Left forelimb (tissue), 1 donor: ENCODE measurements at places on chromosomes 7 and 10.
A peak's percentile ranks its signal among the peaks of the same experiment; 100 is the strongest.

GRCh38 chr10:133163889-133164815 is 4.1 kb downstream of the KNDC1 start:
- DNase-seq: peak; percentile 63

- no peak for DNase-seq
Measured at GRCh38 chr10:70657041-70657440, 15.3 kb upstream of the ADAMTS14 start.

DNA sequence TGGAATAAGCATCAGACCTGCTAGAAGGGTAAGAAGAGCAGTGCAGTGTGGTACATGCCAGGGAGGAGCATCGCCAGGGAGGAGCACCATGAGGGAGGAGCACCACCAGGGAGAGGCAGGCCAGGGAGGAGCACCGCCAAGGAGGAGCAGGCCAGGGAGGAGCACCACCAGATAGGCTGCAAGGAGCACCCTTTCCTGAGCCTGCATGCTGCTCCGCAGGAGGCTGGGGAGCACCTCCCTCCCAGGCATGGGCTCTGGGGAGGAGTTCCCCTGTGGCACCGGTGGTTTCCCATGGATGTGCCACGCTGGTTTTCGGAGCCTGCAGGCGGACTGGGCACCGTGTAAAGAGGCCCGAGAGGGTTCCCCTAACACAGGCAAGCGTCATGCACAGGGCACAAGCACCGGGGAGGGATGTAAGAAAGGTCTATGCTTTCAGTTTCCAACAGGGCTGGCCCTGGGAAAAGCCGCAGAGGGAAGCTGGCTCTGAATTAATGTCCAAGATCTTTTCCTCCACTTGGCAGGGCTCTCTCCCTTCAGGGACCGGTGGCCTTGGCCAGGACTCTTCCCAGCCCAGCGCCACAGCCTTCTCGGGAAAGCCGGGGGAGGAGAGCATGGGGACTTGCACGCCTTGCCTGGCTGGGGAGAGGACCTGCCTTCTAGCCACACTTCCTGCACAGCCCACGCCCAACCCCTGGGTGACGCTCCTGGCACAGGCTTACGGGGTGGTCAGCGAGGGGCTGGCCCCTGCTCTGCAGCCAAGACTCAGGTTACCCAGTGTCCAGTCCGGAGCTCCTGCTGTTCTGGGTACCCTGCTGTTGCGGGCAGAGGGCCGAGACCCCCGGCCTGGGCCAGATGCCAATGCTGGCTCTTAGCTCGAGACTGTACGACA is 11.5 kb upstream of the GPER1 start:
- no peak for DNase-seq

DNA sequence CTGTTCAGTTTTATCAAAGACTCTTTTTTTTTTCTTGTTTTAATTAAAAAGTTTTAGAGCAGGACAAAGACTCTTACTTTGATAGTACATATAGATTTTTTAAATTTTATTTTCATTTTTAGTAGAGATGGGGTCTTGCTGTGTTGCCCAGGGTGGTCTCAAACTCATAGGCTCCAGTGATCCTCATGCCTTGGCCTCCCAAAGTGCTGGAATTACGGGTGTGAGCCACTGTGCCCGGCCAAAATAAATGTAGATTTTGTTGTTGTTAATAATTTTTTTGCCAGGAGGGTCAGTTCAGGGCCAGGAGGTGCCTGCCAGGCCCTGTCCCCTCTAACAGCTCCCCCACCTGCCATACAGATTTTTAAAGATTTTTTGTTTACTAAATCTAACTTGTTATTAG is 17.0 kb downstream of the DENND10 start:
- DNase-seq: no peak

DNA sequence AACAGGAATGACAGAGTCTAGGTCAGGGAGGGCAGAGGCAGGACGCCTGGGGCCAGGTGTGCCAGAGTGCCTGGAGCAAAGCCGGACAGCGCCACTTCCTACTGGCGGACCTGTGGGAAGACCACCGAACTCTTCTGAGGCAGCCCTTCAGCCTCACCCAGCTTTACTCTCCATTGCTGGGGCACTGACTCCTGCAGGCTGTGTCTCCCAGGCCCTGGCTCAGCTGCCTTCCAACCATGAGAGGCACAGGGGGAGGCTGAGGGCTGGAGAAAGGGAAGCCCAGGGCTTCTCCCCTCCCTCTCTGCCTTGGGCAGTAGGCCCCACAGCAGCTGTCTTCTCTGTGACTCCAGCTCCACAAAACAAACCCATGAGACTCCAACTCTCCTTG is 139.6 kb upstream of the UNC5B start:
- DNase-seq: no peak
